ENCODE measurements at places on chromosomes 4 and X. TPM values are rescaled to one million over a fixed set of nuclear protein-coding genes. Genes with fewer than 3 reads are reported as not detected.

DNA sequence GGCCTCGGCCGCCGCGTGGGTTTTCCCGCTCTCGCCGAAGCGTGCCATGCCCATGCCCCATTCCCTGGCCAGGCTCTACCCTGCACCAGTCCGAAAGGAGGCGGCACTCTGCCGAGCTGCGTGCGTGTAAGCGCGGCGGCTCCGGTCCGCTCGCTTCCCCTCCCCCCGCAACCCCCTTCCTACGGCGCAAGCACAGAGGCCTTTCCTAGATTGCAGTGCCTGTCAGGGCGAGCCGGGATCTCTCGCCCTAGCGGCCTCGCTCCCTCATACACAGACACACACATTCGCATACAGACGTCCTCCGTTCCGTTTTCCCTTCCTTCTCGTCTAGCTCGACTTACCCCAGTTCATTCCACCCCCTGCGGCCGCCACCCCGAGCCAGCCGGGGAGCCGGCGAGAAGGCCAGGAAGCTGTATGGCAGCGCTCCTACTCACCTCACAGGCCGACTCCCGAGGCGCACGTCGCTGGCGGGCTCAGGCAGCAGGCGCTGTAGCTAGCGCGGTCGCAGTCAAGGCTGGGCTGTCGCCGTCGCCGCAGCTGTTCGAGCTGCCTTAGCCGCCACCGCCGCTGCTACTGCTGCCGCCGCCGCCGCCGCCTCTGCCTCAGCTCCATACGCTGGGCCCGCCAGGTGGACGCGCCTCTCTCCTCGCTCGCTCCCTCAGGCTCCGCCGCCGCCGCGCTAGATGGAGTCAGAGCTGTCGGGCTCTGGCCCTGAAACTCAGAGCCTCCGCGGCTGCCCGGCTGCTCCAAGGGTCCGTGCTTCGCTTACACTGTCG lies 615 bp downstream of the NEXMIF start:
- peak; percentile 63 for DNase-seq

DNA sequence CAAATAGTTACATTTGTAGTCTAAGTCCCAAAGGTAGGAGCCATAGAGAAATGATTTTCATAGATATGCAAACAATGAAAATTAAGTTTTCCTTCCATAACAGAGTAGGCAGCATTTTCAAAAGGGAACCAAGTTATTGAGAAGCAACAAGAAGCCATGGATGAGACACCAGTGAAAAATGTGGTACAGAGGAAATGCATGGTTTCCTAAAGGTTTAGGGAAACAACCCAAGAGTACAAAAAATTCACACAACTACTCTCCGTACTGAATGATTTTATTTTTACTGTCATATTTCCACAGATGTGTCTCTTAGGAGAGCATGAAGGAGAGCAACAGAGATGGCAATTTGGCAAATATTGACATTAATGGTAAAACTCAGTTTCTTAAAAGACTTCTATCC lies 1408.9 kb upstream of the PCDH7 start:
- DNase-seq, result no peak

- no peak for DNase-seq
These were observed 26.4 kb downstream of the NELFA start for GRCh38 chr4:1982124-1983052.

GRCh38 chrX:46814966-46815365 lies 21.9 kb upstream of the RP2 start:
- no peak for DNase-seq

Gene NPFFR2
- not detected for total RNA-seq

Gene CENPI
- total RNA-seq, result 21.4 TPM

Measured in activated naive CD8-positive, alpha-beta T cell treated with anti-CD3 and anti-CD28 coated beads, Interleukin-2, amount 10 ng/mL, durations not matched to agents 7 days and 5 days (primary cell).